ENCODE measurements at places on chromosomes 16 and 17.

GRCh38 chr16:11599579-11599978 is 12.9 kb upstream of the LITAF start:
- DNase-seq: no peak

GRCh38 chr16:87304951-87305350 is 12.2 kb downstream of the C16orf95 start:
- DNase-seq: no peak

DNA sequence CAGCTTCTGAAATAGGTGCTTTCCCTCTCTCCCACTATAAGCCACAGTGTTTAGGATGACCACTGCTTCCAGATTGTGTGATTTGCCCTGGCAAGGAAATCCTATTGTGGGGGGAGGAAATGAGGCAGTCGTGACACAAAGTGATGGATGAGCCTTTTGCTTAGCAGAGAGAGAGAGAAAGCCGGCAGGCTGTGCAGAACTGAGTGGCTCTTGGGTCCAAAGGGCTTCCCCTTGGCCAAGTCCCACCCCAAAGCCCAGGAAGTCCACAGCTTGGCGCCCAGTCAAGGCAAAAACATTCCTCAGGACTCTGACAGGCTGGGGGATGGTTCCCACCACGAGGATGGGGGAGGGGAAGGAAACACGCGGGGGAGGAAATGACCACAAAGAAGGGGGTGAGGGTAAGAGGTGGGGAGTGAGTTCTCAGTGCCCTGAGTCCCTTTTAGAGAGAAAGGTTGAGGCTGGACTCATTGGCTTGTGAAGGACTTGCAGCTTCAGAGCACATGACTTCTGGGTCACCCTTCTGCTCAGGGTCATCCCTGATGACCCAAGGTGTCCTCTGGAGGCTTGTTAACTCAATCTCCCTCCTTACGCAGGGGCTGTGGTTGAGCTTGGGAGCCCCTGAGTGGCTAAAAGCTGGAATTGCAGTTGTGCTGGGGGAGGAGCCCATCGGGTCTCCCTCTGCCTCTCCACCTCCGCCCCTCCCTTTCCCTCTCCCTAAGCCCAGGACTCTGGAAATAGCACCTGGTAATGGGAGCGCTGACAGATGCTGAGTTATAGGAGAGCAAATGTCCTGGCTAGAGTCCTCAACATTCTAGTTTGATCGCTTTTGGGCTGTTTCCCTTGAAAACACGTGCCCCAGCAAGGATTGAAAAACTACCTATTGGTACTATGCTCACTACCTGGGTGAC is 10.3 kb upstream of the MSL1 start:
- no peak for DNase-seq

- no peak for DNase-seq
Measured at GRCh38 chr16:4373356-4373908, 1.8 kb downstream of the VASN start.

DNA sequence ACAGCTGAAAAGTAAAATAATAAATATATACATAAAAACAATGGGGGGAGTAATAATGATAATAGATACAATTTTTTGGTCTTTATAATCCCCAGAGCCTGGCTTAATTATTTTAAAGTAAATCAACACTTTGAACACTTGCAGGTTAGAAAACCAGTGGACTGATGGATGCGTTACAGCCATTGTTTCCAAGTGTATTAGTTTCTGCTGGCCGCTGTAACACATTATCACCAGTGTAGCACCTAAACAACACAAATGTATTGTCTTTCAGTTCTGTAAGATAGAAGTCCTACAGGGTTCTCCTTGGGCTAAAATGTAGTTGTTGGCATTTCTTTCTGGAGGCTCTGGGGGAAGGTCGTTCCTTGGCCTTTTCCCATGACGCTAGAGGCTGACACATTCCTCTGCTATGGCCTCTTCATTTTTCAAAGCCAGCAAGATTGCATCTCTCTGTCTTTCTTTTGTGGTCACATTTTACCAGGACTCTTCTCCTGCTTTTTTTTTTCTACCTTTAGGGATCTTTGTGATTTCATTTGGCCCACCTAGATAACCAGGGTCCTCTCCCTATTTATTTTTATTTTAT is 116.8 kb downstream of the WWOX start:
- DNase-seq: no peak

DNA sequence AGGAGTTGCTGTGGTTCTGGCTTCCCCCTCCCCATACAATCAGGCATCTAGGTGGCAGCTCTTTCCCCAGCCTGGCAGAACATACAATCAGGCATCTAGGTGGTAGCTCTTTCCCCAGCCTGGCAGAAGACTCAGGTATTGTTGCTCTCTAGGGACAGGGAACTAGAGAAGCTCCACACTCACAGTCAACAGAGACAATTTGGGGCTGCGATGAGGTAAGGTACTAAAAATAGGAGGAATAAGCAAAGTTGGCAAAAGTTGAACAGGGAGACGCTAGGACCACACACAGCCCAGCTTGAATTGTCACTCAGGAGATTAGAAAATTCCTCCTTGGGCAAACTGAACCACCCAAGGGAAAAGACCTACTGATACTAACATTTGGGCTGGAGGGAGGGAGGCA is 315.5 kb upstream of the CDH5 start:
- DNase-seq: no peak

GRCh38 chr17:80625627-80626026 is 81.0 kb downstream of the RPTOR start:
- DNase-seq: no peak

DNA sequence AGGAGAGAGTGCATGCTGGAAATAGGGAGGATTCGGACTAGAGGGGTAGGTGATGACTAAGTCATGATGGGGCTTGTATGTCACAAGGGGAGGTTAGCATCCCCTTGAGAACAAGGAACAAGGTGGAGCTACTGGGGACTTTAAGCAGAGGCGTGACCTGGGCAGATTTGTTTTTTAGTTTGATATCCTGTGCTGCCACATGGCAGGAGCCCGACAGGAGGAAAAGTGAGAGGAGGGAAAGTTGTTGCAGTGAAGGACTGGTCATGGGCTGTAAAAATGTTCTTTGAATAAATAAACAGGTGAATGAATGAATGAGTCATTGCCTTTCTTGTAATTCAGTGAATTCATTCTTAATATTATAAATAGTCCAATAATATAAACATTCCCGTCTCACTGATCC is 365.1 kb upstream of the CDH5 start:
- no peak for DNase-seq
